Activated naive CD4-positive, alpha-beta T cell treated with anti-CD3 and anti-CD28 coated beads, Interleukin-2, amount 50 U/mL, for 72 hours (primary cell): ENCODE measurements at places on chromosomes 12 and 14.

DNA sequence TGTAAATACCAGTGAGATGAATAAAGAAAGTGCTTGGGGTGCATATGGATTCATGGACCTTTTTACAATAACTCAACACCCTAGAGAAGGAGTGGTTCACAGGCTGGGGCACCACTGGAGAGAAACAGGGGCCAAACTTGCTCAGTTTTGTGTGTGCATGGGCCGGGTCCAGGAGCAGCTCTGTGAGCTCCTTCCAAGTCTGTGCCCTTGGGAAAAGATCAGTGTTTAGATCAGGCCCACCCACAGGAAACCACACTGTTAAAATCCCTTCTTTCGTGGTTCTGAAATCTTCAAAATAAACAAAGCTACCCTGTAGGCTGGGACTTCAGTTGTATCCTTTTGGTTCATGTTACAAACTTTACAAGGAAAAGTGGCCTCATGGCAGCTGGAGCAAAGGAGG is 156.1 kb upstream of the TMEM260 start:
- DNase-seq = no peak

GRCh38 chr14:39217214-39217879 is 16.4 kb upstream of the MIA2 start:
- DNase-seq = no peak

DNA sequence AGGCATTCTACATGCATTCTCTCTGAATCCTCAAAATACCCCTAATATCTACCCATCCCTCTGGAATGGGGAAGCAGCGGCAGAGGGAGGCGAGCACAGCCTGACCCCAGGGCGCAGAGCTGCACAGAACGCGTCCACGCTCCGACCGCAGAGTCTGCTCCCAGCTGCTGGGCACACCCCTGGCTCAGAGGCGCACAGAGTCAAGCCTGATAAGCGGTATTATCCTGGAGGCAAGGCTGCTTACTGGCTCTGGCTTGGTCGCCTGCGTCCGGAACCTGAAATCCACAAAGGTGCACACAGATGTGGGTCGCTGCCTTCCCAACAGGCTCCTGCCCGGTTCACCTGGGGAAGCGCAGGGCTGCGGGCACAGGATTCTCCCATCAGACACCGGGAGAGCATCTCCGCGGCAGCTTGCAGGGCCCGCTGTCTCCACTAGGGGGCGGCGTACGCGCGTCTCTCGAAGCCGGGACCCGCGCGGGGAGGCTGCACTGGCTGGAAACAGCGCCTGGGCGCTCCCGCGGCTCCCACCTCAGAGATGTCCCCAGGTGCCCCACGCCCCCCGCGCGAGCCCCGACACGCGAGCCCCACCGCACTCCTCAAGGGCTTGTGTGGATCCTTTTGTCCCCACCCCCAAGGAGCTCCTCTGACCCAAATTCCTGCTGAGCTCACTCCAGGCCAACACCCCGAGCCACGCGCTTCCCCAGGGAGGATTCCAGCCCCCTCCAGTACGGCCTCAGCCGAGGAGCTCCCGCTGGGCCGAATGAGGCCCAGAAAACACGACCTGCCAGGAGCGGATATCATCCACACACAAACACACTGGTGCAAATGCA is 120.1 kb upstream of the FZD10 start:
- DNase-seq = no peak

GRCh38 chr14:30330445-30330844 is 228.5 kb upstream of the G2E3 start:
- no peak for DNase-seq

GRCh38 chr12:50566066-50566465 is 61.3 kb downstream of the DIP2B start:
- no peak for DNase-seq

DNA sequence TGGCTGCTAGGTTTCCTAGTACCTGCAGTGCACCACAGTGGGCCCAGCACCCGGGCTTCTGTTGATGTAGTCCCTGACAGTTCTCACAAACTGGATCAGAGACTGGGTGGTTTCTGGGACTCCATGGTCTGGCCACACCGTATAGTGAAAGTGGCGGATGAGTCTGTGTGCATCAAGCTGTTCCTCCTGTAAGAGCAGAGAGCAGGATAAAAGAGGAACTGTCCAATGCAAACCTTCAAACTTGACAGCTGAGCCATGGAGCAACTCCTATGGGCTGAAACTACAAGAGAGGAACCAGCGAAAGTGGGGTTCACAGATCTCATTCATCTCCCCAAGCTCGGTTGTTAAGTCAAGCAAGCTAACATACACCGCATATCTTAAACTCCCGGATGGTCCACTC is 102.8 kb downstream of the PTPRB start:
- no peak for DNase-seq

- DNase-seq = no peak
These were observed 5.9 kb upstream of the ORAI1 start for GRCh38 chr12:121620333-121620891.

- DNase-seq = no peak
These were observed 159.0 kb downstream of the PTPN11 start for GRCh38 chr12:112577473-112578329.

DNA sequence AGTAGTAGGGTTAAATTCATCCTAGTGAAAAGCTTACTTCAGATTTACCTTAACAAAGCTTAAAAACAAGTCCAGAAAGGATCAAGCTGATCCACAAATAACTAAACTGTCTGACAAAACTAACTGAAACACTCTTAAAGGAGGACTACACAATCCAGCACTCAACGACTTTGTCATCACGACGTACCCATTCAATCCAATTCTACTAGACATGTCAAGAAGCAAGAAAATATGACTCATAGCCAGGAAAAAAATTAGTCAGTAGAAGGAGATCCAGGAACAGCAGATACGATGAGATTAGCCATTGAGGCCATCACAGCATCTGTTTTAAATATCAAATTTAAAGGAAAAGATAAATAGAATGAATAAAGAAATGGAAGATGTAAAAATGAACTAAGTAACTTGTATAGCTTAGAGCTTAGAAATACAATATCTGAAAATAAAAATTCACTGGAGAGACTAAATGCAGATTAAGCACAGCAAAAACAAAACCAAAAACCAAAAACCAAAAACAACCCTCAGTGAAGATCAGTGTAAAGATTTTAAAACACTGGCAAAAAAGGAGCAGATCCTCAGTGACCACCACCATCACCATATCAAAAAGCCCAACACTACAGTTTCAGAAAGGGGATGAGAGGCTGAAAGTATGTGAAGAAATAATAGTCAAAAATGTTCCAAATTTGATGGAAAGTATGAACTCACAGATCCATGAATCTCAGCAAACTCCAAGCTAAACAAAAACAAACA is 95.0 kb upstream of the CCND2 start:
- no peak for DNase-seq

DNA sequence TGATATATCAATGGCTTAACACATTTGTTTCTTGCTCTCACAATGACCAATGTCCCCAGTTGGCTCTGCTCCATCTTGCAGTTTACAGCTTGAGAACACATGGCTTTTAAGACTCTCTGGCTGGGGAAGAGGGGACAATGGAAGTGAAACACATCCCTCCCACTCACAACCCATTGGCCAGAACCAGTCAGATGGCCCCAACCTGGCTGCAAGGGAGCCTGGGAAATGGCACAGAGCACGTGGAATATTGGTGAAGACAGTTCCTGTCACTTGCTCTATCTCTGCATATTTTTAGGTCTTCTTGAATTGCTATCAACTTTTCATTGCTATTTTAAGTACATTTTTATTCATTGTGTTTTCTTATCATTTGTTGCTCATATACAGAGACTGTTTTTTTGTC is 345.4 kb downstream of the MED13L start:
- DNase-seq = no peak

DNA sequence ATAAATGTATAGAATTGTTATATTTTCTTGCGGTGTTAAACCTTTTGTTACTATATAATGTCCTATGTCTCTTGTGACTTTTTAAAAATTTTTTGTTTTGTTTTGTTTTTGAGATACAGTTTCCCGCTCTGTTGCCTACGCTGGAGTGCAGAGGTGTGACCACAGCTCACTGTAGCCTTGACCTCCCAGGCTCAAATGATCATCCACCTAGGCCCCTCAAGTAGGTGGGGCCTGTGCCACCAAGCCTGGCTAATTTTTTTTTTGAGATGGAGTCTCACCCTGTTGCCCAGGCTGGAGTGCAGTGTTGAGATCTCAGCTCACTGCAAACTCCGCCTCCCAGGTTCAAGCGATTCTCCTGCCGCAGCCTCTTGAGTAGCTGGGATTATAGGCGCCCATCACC is 26.5 kb upstream of the RCOR1 start:
- DNase-seq = no peak

- no peak for DNase-seq
These were observed 7.2 kb downstream of the DAO start for GRCh38 chr12:108886873-108887629.

- no peak for DNase-seq
These were observed 74.4 kb upstream of the COCH start for GRCh38 chr14:30799933-30800332.

GRCh38 chr12:42918443-42918842 is 328.9 kb upstream of the PRICKLE1 start:
- no peak for DNase-seq

DNA sequence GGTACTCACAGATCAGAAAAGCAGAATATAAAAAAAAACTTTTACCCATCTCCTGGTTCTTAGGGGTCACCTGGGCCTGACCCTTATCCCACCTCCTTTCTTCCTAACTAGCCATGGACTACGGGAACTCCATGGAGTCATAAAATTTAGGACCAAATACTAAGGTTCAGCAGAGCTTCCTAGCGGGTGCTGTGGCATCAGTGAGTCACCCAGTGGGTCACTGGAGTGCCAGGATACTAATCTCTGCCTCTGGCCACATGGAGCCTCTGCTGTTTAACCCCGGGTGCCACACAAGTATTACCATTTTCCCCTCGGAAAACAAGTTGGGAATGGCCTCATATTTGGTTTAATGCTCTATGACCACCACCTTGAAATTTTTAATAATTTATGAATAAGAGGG is 6.9 kb downstream of the ZBTB39 start:
- no peak for DNase-seq

- DNase-seq = no peak
These were observed 475.3 kb downstream of the EGLN3 start for GRCh38 chr14:33475623-33476022.

DNA sequence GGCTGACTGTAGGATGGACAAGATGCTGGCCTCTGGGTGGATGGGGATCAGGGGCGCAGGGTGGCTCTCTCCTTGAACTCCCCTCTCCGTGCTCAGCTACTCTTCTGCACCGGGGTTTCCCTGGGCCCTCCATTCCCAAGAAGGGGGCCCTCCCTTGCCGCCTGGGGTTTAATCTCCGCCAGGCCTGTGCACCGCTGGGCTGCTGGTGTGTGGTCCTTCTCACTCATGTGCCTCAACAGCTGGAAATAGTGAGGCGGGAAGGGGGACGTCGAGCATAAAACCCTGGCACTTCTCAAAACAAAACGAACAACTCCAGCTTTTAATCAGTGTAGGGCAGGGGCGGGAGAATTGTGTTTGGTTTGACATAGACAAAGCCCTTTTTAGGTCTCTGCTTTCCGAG is 19.0 kb upstream of the SMOC1 start:
- no peak for DNase-seq

- DNase-seq = no peak
These were observed 39.4 kb downstream of the RTN1 start for GRCh38 chr14:59831121-59831730.

DNA sequence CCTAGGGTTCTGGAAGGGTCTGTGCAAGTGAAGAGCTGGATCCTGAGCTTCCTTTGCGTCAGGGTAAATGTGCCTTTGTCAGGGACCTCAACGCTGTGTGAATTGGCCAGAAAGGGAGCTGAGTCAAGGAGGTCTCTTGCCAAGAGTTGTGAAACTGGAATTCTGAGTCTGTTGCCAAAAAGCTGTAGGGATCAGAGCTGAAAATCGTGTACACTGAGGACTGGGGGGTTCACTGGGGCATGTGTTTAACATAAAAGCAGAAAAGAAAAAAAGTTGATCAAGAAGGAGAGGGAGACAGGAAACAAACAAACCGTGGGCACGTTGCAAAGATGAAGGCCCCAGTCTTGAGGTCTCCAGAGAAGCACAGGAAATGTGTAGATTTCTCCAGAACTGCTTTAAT is 1081.5 kb downstream of the VRK1 start:
- DNase-seq = no peak
